ENCODE measurements at places on chromosomes 12 and 14.

GRCh38 chr14:35378425-35379233 lies 25.9 kb downstream of the NFKBIA start:
- DNase-seq, result no peak

GRCh38 chr12:66011731-66012130 lies 118.8 kb downstream of the LLPH start:
- DNase-seq, result no peak

- no peak for DNase-seq
These were observed 417.5 kb downstream of the NPAS3 start for GRCh38 chr14:33356181-33356580.

DNA sequence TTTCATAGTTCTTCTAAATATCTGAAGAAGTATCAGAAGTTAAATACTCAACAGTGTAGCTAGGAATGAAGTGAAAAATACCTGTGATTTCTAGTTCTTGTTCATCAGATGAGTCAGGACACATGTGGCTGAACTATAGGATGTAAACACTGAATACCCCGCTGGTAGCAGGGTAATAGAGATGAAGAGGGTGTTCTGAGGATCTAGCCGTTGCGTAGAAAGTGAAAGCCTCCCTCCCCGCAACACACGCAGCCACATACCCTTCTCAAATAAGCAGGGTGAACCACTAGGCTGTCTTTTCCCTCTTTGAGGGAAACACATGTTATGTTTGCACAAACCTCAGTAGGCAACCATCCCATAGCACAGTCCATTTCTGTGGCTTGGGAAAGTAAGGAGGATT lies 16.4 kb upstream of the RNASE12 start:
- DNase-seq, result no peak

- DNase-seq, result no peak
These were observed 367.6 kb downstream of the C12orf75 start for GRCh38 chr12:105698075-105698474.

GRCh38 chr12:115010324-115010995 lies 326.5 kb upstream of the TBX3 start:
- no peak for DNase-seq

Data from stimulated activated CD8-positive, alpha-beta memory T cell treated with anti-CD3 and anti-CD28 coated beads, Interleukin-15, amount 100 ng/mL, for 4 hours (primary cell).